ENCODE measurements at places on chromosomes 4 and X. TPM values are rescaled to one million over a fixed set of nuclear protein-coding genes. Genes with fewer than 3 reads are reported as not detected.

- H3K27ac ChIP-seq: no peak overlapping the region
- no peaks in the 10 kb centered on the region for H3K27me3 ChIP-seq
- DNase-seq: no peak
Observed at GRCh38 chr4:158829254-158829653, 60.4 kb downstream of the FNIP2 start.

- no peak overlapping the region for H3K4me3 ChIP-seq
- H3K4me1 ChIP-seq: no peaks in the 10 kb centered on the region
- no peak overlapping the region for H3K27ac ChIP-seq
- no peaks in the 10 kb centered on the region for H3K27me3 ChIP-seq
- peak; percentile 32 for DNase-seq
Observed at GRCh38 chrX:574251-574650, 56.3 kb upstream of the SHOX start.

DNA sequence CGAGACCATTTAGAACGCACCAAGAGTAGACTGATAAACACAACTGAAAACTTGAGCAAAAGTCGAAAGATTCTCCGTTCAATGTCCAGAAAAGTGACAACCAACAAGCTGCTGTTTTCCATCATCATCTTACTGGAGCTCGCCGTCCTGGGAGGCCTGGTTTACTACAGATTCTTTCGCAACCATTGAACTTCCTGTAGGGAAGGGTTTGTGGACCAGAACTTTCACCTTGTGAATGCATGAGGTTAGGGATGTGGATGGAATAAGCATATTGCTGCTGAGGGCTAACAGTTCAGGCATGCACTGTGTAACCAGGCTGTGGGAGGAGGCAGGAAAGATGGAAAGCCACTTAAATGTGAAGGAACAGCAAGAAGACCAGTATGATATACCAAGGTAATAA lies 20.9 kb upstream of the ING2 start:
- no peaks in the 10 kb centered on the region for H3K4me1 ChIP-seq
- H3K27ac ChIP-seq: no peak overlapping the region
- DNase-seq: no peak
- H3K36me3 ChIP-seq: no peaks in the 10 kb centered on the region
- H3K27me3 ChIP-seq: no peaks in the 10 kb centered on the region

DNA sequence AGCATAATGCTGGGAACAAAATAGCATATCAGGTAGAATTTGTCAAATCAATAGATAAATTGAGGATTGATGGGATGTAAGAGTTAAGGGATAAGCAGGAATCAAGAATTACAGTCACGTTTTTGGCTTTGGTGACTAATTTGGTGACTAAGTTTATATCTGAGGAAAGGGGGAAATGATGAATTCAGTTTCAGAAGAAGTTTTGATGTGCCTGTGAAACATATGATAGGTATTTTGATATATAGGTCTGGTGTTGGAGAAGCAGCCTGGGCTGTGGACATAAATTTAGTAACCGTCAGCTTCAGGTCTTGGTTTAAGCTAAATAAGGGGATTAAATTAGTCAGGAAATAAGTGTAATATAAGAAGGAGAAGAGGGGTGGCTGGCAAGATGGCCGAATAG lies 79.0 kb upstream of the EDA2R start:
- DNase-seq: no peak
- H3K4me3 ChIP-seq: no peak overlapping the region
- no peak overlapping the region for H3K27ac ChIP-seq
- H3K27me3 ChIP-seq: no peaks in the 10 kb centered on the region
- H3K4me1 ChIP-seq: no peaks in the 10 kb centered on the region
- no peaks in the 10 kb centered on the region for H3K36me3 ChIP-seq

DNA sequence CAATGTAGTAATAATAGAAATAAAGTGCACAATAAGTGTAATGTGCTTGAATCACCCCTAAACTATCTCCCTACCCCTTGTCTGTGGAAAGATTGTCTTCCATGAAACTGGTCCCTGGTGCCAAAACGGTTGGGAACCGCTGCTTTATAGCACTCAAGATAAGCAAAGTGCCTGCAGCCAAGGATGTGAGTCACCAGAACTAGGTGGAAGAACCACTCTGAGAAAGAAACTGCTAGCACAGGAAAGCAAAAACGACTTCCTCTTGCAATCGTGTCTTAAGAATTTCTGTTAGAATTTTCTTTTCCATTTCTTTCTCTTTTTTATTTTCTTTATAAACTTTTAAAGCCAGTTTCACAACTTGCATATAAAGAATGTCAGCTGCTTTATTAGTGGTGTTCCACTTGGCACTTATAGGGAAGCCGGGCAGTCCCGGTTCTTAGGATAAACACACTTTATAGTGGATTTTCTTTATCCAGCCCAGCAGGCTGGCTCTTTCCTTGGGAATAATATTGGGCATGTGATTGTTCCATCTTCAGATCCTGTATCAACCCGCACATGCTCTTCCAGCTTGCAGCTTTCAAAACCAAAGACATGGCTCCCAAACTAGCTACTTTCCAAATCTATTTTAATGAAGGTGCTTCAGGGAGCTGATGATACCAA lies 32.3 kb upstream of the CXCL8 start:
- no peak overlapping the region for H3K4me3 ChIP-seq
- H3K36me3 ChIP-seq: no peaks in the 10 kb centered on the region
- no peaks in the 10 kb centered on the region for H3K4me1 ChIP-seq
- H3K27ac ChIP-seq: no peak overlapping the region

GRCh38 chr4:25065431-25065858 lies 34.7 kb upstream of the LGI2 start:
- peaks cover 2% of the 10 kb centered on the region for H3K27me3 ChIP-seq
- no peak overlapping the region for H3K27ac ChIP-seq
- no peak for DNase-seq
- no peak overlapping the region for H3K4me3 ChIP-seq

GRCh38 chrX:41258871-41259270 lies 75.1 kb upstream of the DDX3X start:
- no peak for DNase-seq
- no peaks in the 10 kb centered on the region for H3K36me3 ChIP-seq
- H3K4me3 ChIP-seq: no peak overlapping the region
- no peaks in the 10 kb centered on the region for H3K27me3 ChIP-seq
- no peak overlapping the region for H3K27ac ChIP-seq

- DNase-seq: no peak
- no peaks in the 10 kb centered on the region for H3K27me3 ChIP-seq
- H3K36me3 ChIP-seq: no peaks in the 10 kb centered on the region
- H3K4me3 ChIP-seq: no peak overlapping the region
- no peak overlapping the region for H3K27ac ChIP-seq
- H3K4me1 ChIP-seq: no peaks in the 10 kb centered on the region
Observed at GRCh38 chr4:187258651-187259401, 535.2 kb upstream of the FAT1 start.

GRCh38 chr4:123776267-123776666 lies 379.7 kb downstream of the SPRY1 start:
- H3K27ac ChIP-seq: no peak overlapping the region
- no peaks in the 10 kb centered on the region for H3K27me3 ChIP-seq
- no peak overlapping the region for H3K4me3 ChIP-seq

DNA sequence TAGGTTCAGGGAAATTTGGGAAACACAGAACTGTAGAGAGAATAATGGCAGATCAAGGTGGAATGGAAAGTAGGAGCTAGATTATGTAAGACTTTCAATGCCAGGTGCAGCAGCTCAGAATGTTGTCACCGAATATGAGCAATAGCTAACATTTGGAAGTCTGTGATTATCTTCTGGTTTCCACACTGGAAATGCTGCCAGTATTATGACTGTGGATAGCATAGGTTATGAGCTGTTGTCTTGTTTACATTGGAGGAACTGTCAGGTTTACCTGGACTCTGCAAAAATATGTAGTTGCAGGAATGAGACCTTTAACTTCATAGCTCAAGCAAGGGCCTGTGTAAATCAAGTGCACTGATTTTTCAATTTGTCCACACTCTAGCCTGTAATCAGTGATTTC lies 26.0 kb upstream of the TAF9B start:
- no peaks in the 10 kb centered on the region for H3K27me3 ChIP-seq
- H3K27ac ChIP-seq: no peak overlapping the region
- no peak for DNase-seq

- peak; percentile 33 for DNase-seq
- no peaks in the 10 kb centered on the region for H3K27me3 ChIP-seq
- H3K36me3 ChIP-seq: peaks cover 19% of the 10 kb centered on the region
- no peak overlapping the region for H3K27ac ChIP-seq
- no peak overlapping the region for H3K4me3 ChIP-seq
- H3K4me1 ChIP-seq: peaks cover 10% of the 10 kb centered on the region
Observed at GRCh38 chrX:49177338-49177833, 5.7 kb downstream of the PLP2 start.

DNA sequence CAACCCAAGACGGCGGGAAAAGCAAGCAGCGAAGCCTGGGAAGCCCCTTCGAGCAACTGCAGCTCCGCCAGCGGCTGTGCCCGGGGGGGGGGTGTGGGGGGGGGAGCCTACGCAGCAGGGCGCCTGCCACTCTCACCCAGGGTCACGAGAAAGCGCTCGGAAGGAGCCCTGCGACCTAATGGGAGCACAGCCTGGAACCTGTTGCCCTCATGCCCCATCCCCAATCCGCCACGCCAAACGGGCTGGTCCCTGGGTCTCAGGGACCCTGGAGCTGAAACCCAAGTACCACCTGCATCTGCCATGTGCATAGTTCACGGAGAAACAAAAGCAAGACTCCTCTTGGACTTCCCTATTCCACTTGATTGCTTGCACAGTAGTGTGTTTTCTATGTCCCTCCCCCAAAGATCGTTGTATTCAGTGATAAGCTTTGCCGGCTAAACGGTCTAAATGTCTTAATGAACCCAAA lies 359 bp upstream of the GAB3 start:
- no peak for DNase-seq
- H3K27ac ChIP-seq: no peak overlapping the region
- peaks cover 9% of the 10 kb centered on the region for H3K4me1 ChIP-seq
- H3K4me3 ChIP-seq: peak overlapping the region; percentile 44
- H3K36me3 ChIP-seq: no peaks in the 10 kb centered on the region
- H3K27me3 ChIP-seq: no peaks in the 10 kb centered on the region

- no peaks in the 10 kb centered on the region for H3K4me1 ChIP-seq
- H3K4me3 ChIP-seq: no peak overlapping the region
- H3K27ac ChIP-seq: no peak overlapping the region
- DNase-seq: peak; percentile 19
- H3K27me3 ChIP-seq: peaks cover 2% of the 10 kb centered on the region
Observed at GRCh38 chr4:47383829-47384427, 79.6 kb downstream of the COMMD8 start.

GRCh38 chrX:20147561-20147960 lies 5.9 kb upstream of the EIF1AX start:
- no peaks in the 10 kb centered on the region for H3K4me1 ChIP-seq
- no peaks in the 10 kb centered on the region for H3K27me3 ChIP-seq
- DNase-seq: no peak
- H3K27ac ChIP-seq: no peak overlapping the region
- H3K4me3 ChIP-seq: no peak overlapping the region

DNA sequence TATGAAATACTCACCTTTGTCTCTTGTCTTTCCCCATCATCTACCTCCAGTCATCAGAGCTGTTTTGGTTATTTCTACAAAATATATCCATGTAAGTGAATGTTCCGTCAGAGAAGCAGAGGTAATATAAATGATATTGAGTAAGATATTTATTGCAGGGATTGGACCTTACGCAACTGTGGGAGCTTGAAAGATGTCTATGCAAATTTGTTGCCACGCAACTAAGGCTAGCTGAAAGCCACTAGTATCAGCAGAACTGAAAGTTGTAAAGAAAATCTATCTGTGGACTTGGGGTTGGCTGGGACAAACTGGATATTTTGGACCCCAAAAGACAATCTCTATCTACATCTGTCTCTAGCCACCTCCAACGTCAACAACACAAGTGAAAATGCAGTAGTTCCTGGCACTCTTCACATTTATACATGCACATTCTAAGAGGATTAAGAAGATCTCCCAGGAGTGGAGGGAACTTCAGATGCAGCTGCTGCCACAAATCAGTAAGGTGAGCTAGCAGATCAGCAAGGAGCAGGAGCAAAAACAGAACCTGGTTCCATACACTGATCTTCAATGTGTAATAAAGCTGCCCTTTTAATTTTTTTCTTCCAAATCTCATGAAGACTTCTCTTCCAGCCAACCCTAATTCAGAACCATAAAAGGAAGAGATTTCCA lies 8.5 kb upstream of the CCSER1 start:
- H3K36me3 ChIP-seq: no peaks in the 10 kb centered on the region
- no peaks in the 10 kb centered on the region for H3K4me1 ChIP-seq
- no peak overlapping the region for H3K27ac ChIP-seq
- no peaks in the 10 kb centered on the region for H3K27me3 ChIP-seq
- H3K4me3 ChIP-seq: no peak overlapping the region

DNA sequence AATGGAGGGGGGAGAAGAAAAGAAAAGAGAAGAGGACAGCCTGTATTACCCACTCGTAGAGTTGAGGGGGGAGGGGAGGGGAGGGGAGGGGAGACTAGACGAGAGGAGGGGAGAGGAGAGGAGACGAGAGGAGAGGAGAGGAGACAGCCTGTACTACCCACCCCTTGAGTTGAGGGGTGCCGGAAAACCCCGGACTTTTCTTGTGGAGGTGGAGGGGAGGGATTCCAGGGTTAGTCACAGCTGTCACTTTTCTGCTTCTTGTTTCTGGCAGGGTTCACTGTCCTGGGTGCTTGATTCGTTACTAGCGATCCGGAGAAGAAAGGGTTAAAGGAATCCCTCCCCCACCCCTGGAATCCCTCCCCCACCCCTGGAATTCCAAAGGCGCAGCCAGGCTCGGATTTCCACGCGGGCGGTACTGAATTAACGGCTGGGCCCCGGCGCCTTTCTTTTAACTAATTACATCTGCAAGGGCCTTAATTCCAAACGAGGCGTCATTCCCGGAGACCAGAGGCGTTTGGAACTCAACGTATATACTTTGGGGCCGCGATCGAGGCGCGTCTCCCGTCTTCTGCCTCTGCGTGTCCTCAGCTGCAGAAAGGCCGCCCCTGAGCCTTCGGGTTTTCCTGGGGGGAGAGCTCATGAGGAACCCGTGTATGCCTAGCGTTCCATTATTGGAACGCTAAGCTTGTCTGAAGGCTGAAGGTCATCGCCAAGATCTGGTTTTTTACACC lies 20.1 kb upstream of the CSF2RA start:
- H3K27ac ChIP-seq: peak overlapping the region; percentile 36
- peak overlapping the region; percentile 64 for H3K4me3 ChIP-seq
- no peaks in the 10 kb centered on the region for H3K27me3 ChIP-seq

DNA sequence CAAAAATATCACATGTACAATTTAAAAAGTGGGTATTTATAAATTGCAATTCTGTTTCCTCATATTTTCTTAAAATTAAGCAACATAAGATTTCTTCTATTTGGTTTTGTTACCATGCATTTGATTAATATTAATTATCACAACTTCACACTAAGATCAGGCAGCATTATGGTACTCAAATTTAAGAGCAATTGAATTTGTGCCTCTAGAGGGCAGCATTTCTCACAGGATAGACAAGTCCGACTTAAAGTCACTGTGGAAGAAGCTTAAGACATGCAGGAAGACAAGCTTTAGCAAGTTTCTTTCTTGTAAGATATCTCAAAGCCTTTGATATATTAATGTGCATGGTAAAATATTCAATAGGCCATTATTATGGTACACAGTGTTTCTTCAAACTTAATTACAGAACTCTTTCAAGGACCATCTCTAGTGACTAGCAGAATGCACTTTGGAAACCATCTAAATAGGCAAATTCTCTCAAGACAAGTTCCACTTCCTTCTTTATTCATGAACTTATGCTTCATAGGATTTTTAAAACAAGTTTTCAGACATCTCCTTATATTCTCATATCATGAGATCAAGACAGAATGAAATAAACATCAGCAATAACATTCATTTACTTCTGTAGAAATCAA lies 35.0 kb downstream of the FBXW7 start:
- H3K27ac ChIP-seq: no peak overlapping the region
- peaks cover 9% of the 10 kb centered on the region for H3K4me1 ChIP-seq
- H3K4me3 ChIP-seq: no peak overlapping the region

PAGE5 gene
- not detected for total RNA-seq

LRCH2 gene
- total RNA-seq: not detected

PPEF1 gene
- total RNA-seq: 0.59 TPM

NSDHL gene
- total RNA-seq: 8.4 TPM

HERC6 gene
- total RNA-seq: 21.5 TPM

TMPRSS11B gene
- not detected for total RNA-seq

DIAPH2 gene
- 17.0 TPM for total RNA-seq

SMIM31 gene
- total RNA-seq: not detected

IL21 gene
- 0.20 TPM for total RNA-seq

AADAT gene
- total RNA-seq: not detected
